ENCODE measurements at places on chromosomes 2 and 18.

- no peak for DNase-seq
Observed at GRCh38 chr2:38259311-38259710, 117.8 kb downstream of the ATL2 start.

GRCh38 chr2:7262727-7263126 lies 345.5 kb downstream of the RNF144A start:
- no peak for DNase-seq

GRCh38 chr18:62394006-62394763 lies 69.1 kb downstream of the TNFRSF11A start:
- no peak for DNase-seq

DNA sequence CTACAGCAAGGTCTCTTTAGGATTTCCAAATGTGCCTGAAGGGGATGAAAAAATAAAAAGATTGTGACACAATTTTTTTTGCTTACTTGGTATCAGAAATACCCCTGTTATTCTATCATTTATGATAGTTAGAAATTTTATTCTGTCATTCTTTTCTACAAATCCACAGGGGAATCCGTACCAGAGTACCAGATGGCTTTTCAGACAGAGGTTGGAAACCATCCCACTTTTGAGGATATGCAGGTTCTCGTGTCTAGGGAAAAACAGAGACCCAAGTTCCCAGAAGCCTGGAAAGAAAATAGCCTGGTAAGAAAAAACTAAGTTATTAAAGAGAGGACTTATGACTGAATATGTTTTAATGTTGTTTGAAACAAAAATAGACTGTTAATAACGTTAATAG lies 92.6 kb upstream of the FAM117B start:
- DNase-seq, result no peak

GRCh38 chr2:28810384-28811285 lies at the start of gene SPDYA:
TSS of gene SPDYA (plus strand) at chr2:28810834. CDS start at chr2:28816015, 5,181 bp downstream.
- no peak for DNase-seq

GRCh38 chr18:32868406-32868805 lies 95.6 kb upstream of the KLHL14 start:
- no peak for DNase-seq
